Fibroblast of the aortic adventitia (primary cell): ENCODE measurements at places on chromosomes 11 and 22. TPM values are rescaled to one million over a fixed set of nuclear protein-coding genes. Genes with fewer than 3 reads are reported as not detected.

Gene CCDC88B
- total RNA-seq, result 1.2 and 5.1 TPM in 2 replicates

DNA sequence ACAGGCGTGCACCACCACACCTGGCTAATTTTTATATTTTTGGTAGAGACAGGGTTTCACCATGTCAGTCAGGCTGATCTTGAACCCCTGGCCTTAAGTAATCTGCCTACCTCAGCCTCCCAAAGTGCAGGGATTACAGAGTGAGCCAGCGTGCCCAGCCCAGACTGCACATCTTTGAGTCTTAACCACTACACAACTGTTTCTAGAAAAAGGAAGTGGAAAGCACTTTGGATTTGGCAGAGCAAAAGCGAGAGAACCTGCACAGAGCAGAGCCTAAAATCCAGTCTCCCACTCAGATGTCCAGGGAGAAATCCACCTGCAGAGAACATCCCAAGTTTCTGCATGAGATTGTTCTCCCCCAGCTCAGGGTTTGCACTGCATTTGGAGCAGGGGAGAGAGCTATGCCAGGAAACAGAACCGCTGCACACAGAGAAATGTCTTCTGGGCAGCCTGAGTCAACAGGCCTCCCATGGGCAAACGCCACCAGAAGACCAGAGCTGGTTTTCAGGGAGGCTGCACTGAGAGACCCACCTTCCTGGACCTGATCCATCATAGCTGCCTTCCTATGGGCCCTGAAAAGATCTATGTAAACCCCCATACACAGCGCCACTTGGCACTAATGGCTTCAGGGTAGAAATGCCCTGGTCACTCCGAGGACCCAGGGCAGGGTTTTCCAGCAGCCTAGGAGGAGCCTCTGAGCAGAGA is 54.0 kb downstream of the RPUSD4 start:
- DNase-seq, result no peak

Gene TENM4
- 26.4 and 113 TPM in 2 replicates for total RNA-seq

GRCh38 chr11:36088266-36088972 is 144.6 kb downstream of the LDLRAD3 start:
- DNase-seq, result peak; percentile 68

DNA sequence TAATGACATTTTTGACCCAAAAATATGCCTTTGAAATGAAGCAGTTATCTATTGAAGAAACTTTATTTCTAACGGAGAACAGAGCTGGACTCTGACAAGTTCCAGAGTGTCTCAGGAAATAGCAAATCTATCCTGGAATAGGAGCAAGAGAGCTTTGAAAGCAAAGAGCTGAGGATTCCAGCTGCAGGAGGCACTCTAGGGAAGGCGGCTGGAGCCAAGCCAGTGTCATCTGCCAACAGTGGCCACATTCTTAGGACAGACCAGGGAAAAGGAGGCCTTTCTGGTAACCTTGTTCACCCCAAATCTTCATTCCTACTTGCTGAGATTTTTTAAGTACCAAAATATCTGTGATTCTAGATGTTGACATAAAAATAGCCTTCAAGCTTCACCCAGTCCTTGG is 493.5 kb upstream of the B3GAT1 start:
- DNase-seq, result no peak

DNA sequence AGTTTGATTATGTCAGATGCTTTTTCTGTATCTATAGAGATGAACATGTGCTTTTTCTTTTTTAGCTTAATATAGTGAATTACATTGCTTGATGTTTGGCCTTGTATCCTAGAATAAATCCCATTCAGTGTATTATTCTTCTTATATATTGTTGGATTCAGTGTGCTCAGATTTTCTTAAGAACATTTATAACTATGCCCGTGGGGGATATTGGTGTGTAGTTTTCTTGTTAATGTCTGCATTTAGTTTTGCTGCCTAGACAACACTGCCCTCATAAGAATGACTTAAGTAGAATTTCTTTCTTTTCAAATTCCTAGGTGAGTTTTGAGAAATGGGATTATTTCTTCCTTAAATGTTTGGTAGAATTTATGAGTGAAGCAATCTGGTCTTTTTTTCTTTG is 98.5 kb downstream of the TMEM135 start:
- no peak for DNase-seq

Gene NOX4
- 1.4 and 2.5 TPM in 2 replicates for total RNA-seq

Gene ARHGEF17
- total RNA-seq, result 30.3 and 70.3 TPM in 2 replicates

Gene ABCG4
- total RNA-seq, result 0.08 TPM in 1 of 2 replicates, not detected in the other

Gene DSCAML1
- not detected in 2 replicates for total RNA-seq
